IMR-90 (cell line): ENCODE measurements at places on chromosomes 16 and 17.
A peak's percentile ranks its signal among the peaks of the same experiment; 100 is the strongest.

DNA sequence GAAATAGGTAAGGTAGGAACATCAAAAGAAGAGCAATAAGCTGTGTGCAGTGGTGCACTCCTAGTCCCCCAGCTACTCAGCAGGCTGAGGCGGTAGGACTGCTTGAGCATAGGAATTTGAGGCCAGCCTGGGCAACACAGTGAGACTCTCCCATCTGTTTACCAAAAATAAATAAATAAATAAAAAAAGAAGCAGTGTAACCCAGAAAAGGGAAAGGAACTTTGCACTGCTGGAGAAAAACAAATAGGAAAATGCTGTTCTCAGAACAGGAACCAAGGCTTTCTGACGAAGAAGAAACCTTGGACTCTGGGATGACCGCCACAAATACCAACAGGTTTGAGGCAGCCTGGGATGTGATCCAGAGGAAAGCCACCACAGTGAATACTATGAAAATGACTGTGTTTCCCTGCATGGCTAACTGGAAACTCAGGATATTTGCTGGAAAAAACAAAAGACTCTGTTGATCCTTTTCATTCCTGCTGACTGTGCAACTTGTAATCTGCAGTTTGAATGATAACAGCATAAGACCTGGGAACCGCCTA lies 41.2 kb downstream of the TTC19 start:
- DNase-seq = peak; percentile 87

GRCh38 chr16:54631782-54632181 lies 298.9 kb upstream of the IRX5 start:
- DNase-seq = no peak

- no peak for DNase-seq
Observed at GRCh38 chr17:61064087-61064951, 335.3 kb upstream of the TBX2 start.

DNA sequence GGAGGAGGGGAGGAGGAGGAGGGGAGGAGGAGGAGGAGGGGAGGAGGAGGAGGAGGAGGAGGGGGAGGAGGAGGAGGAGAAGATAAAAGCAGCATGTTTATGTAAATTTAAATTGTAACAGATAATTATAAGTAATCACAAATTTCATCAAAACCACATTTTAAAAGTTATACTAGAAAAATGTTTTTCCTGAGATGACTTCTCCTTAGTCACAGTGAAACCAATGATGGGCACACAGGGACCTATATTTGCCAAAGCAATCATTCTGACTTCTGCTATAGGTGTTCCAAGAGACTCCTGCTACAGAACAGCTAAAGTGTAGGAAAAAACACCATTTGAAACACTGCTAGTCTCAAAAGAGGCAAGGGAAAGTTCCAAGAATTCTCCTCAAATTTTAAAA lies 66.4 kb downstream of the CEP95 start:
- no peak for DNase-seq

- no peak for DNase-seq
Observed at GRCh38 chr16:9597967-9598730, 506.7 kb downstream of the HAPSTR1 start.

GRCh38 chr16:29306943-29307597 lies 99.4 kb downstream of the NPIPB11 start:
- peak; percentile 64 for DNase-seq

DNA sequence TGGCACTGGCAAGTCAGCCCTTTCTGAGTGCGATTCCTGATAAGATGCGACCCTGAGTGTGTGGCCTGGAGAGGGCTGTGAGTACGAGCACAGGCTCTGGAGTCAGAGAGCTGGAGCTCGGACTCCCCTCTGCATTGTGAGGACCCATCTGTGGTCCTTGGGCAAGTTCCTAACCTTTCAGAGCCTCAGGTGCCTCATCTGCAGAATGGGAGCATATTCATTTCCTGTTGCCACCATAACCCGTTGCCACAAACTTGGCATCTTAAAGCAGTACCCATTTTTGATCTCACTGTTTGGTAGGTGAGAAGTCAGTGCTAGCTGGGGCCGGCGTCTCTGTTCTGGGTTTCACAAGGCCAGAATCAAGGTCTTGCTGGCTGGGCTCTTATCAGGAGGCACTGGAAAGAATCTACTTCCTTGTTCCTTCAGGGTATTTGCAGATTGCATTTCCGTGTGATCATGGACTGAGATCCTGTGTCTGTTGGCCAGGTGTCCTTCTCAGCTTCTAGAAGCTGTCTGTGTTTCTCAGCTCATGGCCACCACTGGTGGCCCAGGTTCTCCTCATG lies 20.2 kb downstream of the KNOP1 start:
- no peak for DNase-seq

DNA sequence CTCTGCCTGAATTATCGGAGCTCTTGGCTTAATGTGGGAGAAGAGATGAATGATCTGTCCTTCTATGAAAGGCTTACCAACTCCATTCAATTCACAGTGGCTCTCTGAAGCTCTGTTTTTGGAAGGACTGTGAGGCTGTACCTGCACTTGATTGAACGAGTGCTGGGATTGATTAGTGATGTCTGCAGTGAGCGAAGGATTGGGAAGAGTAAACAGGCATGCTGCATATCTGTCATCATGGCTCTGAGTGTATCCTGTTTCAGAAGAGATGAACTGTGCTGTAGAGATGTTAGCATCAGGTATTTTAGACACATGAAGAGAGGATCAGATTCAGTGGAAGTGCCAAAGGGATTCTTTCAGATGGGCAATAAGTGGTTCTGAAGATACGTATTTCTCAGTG lies 564.0 kb downstream of the MAF start:
- DNase-seq = no peak

- no peak for DNase-seq
Observed at GRCh38 chr16:12758670-12759558, 44.8 kb downstream of the CPPED1 start.

GRCh38 chr17:79064026-79064425 lies 10.6 kb upstream of the ENGASE start:
- DNase-seq = no peak

- no peak for DNase-seq
Observed at GRCh38 chr17:1488826-1489270, 3.6 kb downstream of the MYO1C start.

- no peak for DNase-seq
Observed at GRCh38 chr16:74567901-74568300, 39.0 kb downstream of the GLG1 start.

DNA sequence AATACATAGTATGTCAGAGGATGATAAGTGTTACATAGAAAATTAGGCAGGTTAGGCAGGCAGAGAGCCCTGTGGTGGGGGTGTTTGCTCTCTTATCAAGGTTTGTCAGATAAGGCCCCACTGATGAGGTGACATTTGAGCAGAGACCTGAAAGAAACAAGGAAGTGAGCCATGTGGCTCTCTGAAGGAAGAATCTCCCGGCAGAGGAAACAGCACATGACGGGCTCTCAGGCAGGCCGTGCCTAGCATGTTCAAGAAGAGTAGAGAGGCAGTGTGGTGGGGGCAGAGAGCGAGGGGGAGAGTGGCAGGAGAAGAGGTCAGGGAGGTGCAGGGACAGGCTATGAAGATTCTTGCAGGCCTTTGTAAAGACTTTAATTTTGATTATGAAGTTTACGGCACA lies 82.0 kb upstream of the ASIC2 start:
- DNase-seq = no peak

DNA sequence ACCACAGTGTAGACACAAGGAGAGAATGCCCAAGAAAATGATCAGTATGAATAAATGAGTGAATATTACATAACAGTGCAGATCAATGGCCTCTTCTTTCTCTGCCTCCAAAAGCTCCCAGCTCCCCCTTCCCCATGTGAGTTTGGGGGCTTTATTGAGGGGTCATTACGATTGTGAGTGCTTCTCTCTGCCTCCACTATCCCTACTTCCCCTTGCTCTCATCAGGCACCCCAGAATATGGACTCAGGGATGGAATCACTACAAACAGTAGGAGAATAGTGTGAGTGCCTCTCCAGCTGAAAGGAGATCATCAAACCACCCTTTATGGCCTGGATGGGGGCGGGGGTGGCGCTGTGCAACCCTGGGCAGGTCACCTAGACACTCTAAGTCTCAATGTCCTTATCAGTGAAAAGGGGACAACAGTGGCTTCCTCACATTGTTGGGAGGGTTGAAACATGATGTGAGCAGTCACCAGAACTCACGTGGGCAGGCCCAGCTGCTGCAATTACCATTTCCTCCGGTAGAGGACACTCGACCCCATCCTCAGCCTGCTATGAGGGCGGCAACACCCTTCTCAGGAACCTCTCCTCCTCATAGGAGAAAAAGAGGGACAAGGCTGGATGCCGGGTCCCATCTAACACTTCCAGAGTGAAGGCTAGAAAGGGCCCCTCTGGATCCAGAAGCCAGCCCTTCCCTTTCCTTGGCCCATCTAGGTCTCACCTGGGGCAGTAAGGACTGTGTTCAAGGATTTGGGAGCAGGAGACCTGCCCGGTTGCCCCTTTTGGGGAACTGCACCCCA lies 2.1 kb upstream of the EPOP start:
- DNase-seq = peak; percentile 77

DNA sequence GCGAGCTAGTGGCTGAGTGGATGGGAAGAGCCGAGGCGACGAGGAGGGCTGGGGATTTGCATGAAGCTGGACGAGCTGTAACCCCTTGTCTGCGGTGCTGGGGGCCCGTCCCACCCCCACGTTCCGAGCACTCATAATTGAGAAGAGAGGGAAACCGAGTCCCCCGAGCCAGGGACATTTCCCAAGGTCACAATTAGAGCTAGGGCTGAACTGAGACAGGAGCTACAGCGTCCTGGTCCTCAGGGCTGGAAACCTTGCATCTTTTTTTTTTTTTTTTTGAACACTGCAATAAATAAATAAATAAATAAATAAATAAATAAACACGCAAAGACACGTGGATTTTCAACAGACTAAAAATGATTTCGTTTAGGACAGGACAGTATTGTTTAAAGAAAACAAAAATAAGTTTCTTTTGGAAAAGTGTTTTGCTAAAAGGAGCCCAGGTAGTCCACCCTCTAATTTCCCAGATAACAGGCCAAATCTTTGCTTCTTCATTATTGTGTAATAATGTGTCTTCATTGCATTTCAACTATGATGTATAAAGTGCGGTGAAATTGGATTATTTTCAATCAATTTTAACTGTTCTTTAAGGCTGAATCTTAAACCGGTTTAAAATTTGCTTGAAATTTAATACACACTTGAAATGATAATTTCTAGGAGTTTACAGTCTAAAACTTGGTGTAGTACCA lies 992 bp downstream of the GDPD1 start:
- no peak for DNase-seq

DNA sequence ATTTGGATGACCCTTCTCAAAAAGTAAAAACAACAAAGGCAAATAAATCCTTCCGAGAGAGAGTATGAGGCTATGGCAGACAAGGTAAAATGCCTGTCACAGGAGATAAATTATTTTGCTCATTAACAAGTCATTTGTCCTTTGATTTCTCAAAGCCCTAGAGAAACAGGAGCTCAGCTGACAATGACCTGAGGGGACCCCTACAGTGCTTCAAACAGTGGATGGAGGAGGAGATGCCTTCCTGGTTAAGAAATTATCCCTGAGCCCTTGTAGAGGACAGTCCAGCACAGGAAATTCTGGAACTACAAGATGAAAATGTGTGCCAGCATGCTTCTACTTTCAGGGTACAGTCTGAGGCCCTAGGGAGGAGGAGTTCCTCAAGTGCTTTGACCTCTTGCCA lies 24.0 kb upstream of the RHBDL3 start:
- DNase-seq = no peak

GRCh38 chr16:84048871-84049270 lies 6.3 kb upstream of the SLC38A8 start:
- no peak for DNase-seq

GRCh38 chr17:79556271-79556670 lies 54.6 kb downstream of the RBFOX3 start:
- no peak for DNase-seq

- no peak for DNase-seq
Observed at GRCh38 chr16:52572656-52573055, 25.7 kb upstream of the TOX3 start.

DNA sequence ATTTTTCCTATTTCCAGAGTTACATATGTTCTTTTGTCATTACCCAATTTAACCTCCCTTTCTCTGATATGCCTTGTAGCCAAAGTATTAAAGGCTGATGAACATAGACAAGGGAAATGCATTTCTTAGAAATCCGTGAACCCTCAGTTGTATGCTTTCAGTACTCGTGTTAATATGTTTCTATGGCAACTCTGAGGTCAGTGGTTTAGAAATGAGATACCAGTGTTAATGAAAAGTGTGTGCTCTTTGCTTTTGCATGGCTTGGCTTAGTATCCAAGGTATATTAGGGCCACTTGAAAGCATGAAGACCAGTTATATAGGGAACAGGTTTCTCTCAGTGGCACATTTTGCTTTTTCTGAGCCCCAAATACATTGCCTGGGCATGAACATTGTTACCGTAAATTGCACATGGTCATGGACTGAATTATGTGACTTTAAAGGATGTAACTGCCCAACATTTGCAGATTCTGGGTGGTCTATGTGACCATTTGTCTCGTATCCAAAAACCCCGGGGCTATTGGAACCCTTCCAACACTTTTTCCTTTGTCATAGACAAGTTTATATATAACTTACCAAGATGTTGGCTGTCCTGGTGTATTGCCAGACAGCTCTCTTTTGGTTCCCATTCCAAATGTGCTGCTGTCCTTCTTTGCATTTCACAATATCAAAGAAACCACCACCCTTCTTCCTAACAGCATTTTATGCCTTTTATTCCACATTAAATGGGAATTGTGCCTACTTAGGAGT lies 17.5 kb downstream of the ABHD15 start:
- DNase-seq = peak; percentile 44

DNA sequence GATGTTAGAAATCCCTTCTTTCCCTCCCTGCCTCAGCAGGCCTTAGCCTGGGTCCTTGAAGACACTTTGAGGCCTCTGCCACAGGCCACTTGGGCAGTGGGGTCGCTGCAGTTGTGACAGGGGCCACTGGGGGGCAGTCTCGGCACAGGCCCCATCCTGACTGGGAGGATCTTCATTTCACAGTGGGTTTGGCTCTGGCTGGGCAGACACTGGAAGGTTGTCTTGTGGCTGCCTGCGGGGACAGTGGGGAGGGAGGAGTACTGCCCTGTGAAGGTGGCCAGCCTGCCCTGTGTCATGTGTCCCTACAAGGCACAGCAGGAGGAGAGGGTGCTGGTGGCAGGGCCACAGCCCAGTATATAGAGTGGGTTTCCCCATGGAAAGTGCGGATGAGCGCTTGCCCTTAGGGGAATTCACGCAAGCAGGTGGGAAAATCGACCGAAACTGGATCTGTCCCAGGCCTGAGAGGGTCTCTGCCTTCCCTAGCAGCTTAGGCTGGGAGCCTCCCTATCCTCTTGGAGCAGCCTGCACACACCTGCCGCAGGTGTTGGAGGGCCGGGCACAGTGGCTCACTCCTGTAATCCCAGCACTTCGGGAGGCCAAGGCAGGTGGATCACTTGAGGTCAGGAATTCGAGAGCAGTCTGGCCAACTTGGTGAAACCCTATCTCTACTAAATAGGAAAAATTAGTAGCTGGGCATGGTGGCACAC lies 28.8 kb downstream of the GINS2 start:
- DNase-seq = peak; percentile 41

- no peak for DNase-seq
Observed at GRCh38 chr17:77485089-77485833, 344.5 kb downstream of the SEC14L1 start.
